ENCODE measurements at places on chromosomes 7 and 10.

- no peak for DNase-seq
These were observed 93.4 kb downstream of the DOCK4 start for GRCh38 chr7:112112822-112113255.

- no peak for DNase-seq
These were observed 7.0 kb downstream of the ECHS1 start for GRCh38 chr10:133366130-133366478.

DNA sequence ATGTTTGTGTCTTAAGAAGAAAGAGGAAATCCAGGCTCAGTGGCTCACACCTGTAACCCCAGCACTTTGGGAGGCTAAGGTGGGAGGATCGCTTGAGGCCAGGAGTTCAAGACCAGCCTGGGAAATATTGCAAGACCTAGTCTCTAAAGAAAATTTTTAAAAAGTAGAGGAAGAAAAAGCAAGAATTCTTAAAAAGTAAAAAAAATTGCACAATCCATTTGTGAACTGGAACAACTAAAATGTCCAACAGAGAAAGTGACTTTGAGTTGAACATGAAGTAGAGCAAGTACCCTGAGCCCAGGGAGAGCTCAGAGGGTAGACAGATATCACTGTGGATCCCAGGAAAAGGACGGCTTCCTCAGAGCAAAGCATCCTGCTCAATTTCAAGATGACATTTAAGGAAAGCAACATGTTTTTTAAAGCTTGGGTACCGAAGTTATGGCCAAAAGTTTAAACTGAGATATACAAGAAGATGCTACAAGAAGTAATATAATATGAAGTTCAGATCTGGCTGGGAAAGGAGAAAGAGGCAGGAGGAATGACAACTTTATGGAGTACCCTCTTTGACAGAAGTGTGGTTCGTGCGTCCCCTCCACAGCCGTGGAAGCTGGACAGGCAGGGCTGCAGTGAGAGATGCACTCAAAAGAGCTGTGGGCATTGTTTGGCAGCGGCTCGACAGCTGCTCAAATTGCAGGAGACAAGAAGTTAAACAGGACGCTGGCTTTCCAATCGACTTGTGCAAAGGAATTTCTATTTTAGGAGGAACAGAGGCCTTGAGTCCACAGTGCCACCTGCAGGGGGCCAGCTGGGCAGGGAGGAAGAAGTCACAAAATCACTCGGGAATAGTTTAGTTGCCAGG lies 201.3 kb downstream of the JCAD start:
- no peak for DNase-seq

GRCh38 chr10:74953214-74953613 lies 126.8 kb downstream of the KAT6B start:
- DNase-seq: no peak

DNA sequence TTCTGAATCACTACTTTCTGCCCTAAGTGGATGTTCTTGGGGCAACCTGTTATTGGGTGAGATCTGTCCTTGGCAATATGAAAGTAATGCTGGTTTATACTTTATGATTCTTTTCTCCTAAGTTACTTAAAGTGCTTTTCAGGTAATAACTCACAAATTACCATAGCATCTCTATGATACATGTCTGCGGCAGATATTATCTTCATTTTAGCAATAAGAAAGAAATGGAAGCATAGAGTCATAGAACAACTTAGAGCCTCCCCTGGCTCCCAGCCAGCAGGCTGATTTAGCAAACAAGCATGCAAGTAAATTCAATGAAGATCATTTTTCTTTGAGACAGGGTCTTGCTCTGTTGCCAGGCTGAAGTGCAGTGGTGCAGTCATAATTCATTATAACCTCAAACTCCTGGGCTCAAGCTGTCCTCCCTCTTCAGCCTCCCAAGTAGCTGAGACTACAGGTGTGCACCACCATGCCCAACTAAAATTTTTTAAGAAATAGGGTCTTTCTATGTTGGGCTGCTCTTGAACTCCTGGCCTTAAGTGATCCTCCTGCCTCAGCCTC lies 38.1 kb upstream of the GRM8 start:
- DNase-seq: no peak

DNA sequence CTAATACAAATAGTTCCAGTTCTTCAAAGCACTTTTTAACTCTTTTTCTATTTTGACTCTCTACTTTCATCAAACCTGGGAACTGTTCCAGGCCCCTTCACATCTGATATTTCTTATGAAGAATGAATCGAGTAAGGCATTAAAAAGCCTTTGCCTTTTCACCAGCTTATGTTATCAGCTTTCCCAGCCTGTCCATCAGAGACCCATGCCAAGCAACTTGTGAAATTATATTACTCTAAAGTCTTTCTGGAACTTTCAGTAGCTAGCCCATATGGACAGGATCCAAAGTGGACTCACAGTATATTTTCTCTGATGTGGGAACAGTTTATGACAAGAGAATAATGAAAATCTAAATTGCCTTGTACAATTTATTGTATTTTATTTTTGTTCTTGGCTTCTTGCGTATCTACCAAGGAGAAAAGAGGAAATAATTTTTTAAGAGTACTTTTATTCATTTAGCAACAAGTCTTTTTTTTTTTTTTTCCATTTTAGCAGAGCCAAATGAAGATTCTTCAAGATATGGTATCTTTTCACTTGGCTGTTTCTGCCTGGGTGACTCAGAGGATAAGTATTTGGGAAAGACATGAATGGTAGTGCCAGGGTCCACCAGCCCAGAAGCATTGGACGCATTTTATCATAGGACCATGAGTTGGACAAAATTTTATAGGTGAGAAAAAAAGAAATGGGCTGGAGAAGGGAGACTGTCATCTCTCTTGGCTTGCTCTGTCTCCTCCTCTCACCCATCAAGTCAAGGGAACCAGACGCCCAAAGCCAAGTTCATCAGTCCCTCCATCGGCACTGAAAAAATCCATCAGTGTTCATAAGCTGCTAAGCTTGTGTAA lies 195.8 kb upstream of the NEBL start:
- DNase-seq: no peak

DNA sequence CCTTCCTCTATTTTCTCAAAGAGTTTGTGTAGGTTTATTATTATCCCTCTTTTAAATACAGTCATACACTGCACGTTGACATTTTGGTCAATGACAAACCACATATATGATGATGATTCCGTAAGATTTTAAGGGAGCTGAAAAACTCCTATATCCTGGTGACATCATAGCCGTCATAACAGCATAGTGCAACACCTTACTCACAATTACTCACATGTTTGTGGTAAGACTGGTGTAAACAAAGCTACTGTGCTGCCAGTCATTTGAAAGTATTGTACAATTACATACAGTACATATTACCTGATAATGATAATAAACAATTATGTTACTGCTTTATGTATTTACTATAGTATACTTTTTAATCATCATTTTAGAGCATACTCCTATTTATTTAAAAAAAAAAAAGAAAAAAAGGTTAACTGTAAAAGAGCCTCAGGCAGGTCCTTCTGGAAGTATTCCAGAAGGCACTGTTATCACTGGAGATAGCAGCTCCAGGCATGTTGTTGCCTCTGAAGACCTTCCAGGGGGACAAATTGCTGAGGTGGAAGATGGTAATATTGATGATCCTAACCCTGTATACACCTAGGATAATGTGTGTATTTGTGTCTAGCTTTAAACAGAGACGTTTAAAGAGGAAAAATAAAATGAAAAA lies 123.3 kb upstream of the CDK1 start:
- DNase-seq: no peak

DNA sequence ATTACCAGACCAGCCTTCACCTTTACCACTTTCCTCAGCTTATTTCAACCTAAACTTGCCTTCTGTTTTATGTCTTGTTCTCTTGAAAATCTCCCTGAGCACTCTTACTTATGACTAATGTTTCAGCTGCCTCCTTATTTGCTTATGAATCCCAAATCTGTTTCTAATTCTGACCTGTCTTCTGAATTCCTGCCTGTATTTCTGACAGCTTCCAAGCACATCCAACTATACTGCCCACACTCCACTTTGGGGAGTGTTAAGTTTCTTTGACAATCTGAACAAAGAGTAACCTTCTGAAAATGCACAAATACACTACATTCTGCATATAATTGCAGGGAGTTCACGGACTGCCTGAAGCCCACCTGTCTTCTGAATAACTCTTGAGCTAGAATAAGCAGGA lies 48.7 kb downstream of the ARMC3 start:
- no peak for DNase-seq

DNA sequence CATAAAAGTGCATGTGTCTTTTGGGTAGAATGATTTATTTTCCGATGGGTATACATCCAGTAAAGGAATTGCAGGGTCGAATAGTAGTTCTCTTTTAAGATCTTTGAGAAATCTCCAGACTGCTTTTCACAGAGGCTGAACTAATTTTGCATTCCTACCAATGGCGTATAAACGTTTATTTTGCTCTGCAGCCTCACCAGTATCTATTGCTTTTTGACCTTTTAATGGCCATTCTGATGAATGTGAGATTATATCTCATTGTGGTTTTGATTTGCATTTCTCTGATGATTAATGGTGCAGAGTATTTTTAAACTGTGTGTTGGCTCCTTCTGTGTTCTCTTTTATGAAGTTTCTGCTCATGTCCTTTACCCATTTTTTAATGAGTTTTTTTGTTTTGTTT lies 1020.1 kb downstream of the NXPH1 start:
- DNase-seq: no peak

DNA sequence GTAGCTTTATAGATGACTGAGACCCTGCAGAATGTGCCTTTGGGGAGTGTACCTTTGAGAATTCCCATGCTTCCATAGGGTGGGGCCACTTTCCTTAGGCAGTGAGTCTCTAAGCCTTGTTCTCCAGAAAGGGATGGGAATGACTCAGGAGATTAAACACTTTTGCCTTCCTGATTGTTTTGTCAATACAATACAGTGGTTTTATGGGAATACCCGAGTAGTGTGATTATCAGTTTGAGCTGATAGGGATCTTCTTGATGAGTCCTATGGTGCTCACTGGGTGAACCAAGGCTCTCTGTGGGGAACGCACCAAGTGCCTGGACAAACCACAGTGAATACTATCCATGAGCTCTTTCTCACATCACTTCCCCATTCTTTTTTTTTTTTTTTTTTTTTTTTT lies 6.3 kb downstream of the MYOF start:
- DNase-seq: no peak

GRCh38 chr7:45089341-45089891 lies 647 bp upstream of the NACAD start:
- peak; percentile 98 for DNase-seq

- DNase-seq: no peak
These were observed 152.2 kb downstream of the CYP26A1 start for GRCh38 chr10:93225938-93226337.

DNA sequence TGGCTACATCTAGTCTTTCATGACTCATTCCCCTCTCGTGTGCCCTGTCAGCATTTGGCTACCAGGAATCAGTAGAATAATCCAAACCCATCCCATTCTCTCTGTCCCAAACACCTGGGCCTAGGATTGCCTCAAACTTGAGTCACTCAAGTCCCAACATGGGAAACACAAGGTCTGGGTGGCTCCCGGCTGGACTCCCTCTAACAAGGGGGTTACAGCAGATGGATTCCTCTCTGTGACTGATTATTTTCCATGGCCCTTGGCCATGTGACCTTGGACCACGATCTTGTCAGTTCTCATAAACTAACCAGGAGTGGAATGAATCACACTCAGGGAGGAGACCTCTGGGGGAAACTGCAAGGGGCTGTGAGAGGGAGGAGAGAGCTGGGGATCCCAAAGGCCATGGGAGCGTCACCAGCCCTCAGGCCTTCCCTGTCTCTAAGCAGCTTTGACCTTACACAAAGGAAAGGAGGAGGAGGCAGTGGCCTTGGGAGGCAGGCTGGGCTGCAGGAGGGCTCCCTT lies 533.1 kb downstream of the KCNMA1 start:
- DNase-seq: no peak

DNA sequence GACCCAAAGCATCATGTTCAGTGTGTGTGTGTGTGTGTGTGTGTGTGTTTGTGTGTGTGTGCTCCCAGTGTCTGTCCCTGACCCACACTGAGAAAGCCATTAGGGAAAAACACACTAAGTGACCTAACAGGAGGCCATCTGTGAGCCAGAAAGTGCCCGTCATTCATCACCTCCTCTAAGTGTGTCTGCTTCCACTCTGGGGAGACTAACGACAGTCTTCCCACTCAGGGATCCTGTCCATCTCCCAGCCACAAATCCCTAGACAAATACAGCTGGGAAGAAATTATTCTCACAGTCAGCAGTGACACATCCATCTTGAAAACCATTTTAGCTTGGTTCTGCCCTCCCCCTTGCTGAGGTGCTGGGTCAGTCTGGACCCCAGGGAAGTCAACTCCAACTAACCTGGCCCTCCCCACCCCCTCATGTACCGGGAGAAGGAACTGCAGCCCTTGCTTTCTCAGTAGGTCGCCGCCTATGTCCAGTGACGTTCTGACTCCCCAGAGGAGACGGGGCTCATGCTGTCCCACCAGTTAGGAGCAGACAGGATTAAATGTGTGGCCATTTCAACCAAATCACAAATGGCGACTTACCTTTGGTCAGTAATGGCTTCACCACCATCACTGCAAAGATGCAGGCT lies 296.5 kb upstream of the ZNF32 start:
- DNase-seq: no peak

- peak; percentile 39 for DNase-seq
These were observed 38.3 kb downstream of the AKR1B1 start for GRCh38 chr7:134420424-134421125.

GRCh38 chr7:22251281-22251680 lies 105.7 kb downstream of the RAPGEF5 start:
- peak; percentile 37 for DNase-seq

GRCh38 chr10:72085864-72086465 lies 2.4 kb downstream of the SPOCK2 start:
- no peak for DNase-seq

- no peak for DNase-seq
These were observed 1029.5 kb upstream of the LRRN3 start for GRCh38 chr7:110061387-110061786.

DNA sequence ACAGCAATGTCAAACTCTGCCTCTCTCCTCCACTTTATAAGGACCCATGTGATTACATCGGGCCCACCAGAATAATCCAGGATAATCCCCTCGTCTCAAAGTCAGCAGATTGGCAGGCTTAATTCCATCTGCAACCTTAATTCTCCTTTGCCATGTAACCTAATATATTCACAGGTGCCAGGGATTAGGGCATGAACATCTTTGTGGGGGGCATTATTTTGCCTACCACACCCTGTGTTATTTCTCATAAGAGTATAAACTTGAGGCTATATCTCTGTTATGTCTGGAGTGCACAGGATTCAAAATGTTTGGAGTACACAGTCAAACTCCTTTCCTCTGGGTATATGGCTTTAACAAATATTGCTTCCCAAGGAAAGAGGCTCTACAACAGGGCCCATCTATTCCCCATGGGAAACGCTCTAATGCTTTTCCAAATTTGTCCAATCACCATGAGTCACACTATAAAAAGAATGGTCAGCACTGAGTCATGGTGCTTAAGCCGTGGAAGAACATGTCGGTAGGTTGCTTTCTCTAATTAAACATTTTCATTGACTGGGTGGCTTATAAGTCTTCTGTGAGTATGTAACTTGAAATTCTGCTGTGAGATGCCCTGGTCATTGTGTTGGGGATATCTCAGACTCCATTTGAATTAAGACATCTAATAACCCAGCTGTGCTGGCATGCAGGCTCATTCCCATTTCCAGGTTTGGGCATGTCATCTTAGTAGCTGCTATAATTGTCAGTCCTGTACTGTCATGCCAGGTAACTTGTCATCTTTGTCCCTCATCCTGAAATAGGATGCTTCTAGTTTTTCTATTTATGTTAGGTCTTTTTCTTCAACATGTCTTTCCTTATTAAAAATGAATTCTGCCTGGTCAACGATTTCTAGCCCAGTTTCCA lies 11.5 kb upstream of the AKR1B10 start:
- no peak for DNase-seq
